ENCODE measurements at places on chromosomes 7 and 10. TPM values are rescaled to one million over a fixed set of nuclear protein-coding genes. Genes with fewer than 3 reads are reported as not detected.

RASA4 gene
- 42.8 TPM for total RNA-seq

DNA sequence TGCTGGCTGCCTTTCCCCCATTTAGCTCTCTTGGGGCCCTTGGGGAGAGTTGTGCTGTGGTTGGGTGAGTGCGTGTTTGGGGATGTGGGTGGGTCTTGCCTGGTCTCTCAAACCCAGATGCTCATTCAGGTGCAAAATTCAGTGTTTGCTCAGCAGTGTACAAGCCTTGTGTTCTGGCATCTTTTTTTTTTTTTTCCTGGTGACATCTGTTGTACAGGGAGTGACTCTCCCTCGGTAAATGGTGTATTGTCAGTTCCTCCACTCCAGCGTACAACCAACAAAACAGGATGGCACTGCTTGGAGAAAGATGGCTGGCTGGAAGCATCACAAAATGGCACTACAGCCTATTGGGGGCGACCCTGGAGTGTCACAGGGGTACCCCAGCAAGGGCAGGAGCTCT, 75.5 kb downstream of the LRMDA start:
- H3K27ac ChIP-seq = no peak overlapping the region
- DNase-seq = no peak
- H3K4me3 ChIP-seq = no peak overlapping the region
- H3K27me3 ChIP-seq = no peaks in the 10 kb centered on the region

DNA sequence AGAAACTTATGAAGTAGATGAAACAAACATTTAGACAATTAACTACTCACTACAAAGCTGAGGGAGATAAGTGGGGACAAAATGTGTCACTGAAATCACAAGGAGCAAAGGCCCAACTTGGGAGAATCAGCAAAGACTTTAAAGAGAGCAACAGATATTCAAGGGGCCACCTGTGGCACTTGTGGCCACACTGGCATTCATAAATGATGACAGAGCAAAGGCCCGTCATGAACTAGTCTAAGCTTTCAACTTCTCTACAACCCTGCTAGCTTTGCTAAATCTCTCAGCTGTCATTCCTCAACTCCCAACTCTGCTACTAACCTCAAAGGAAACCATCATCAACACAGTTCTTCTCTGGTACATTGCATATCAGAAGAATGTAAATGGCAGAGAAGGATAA, 178.4 kb downstream of the CPEB3 start:
- no peak overlapping the region for H3K4me3 ChIP-seq
- DNase-seq = no peak
- no peaks in the 10 kb centered on the region for H3K27me3 ChIP-seq
- no peaks in the 10 kb centered on the region for H3K36me3 ChIP-seq

DNA sequence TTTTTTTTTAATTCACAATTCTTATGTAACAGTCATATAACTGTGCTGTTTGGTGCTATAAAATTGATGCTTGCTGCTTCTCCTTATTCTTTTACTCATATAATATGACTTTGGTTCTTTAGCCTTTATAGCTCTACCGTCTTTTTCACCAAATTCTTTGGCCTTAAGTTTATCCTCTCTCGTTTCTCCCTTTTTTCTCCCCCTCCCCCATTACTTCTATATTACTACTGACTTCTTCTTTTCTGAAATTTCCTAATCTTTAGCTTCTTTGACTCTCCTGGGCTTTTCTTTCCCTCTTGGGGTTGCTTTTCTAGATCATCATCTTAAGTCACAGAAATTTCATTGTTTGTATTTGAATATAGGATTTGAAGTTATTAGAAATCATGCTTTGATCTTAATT, 3.8 kb downstream of the BCCIP start:
- H3K4me3 ChIP-seq = no peak overlapping the region
- H3K27me3 ChIP-seq = no peaks in the 10 kb centered on the region
- H3K36me3 ChIP-seq = peaks cover 18% of the 10 kb centered on the region
- H3K4me1 ChIP-seq = peaks cover 12% of the 10 kb centered on the region

All from thoracic aorta (tissue), 2 donors.